ENCODE measurements at places on chromosomes 2 and 18. TPM values are rescaled to one million over a fixed set of nuclear protein-coding genes. Genes with fewer than 3 reads are reported as not detected.

GALNT3 gene
- not detected for polyA plus RNA-seq

PAIP2B gene
- 2.0 TPM for polyA plus RNA-seq

CCL20 gene
- polyA plus RNA-seq: not detected

SIX3 gene
- not detected for polyA plus RNA-seq

REG3G gene
- polyA plus RNA-seq: not detected

Data from naive thymus-derived CD4-positive, alpha-beta T cell (primary cell).